ENCODE measurements at places on chromosomes 4 and X.

DNA sequence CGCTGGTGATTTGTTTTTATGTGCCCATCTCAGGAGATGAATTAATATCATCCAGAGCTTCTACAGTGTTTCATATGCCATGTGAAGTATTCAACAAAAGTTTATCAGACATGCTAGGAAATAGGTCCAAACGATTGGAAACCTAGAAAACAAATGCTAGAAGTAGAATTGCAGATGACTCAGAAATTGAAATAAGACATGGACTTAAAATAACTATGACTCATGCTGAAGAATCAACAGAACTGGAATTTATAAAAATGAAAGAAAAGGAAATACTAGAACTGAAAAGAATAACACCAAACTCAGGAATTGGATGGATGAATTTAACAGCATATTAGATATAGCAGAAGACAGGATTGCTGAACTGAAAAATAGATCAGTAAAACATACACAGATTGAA, 172.7 kb upstream of the GIMD1 start:
- DNase-seq: no peak

DNA sequence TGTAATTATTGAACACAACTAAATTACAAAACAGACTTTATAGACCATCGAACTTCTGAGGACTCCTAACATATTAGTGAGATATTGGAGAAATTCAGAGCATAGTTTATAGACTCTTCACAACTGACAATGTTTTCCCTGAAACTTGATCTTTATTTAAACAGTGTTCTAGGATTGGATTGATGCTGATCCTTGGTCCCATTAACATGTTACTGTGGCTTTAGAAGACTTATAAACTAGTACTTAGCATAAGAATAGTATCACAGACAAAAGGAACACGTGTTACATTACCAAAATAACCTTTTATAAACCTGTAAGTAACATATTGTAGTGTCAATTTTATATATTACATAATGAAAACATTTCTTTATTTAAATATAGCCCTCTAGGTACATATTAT, 689.6 kb downstream of the CCSER1 start:
- DNase-seq: no peak

GRCh38 chr4:65580551-65580950, 89.7 kb downstream of the EPHA5 start:
- no peak for DNase-seq

GRCh38 chr4:103634236-103634635, 85.5 kb downstream of the TACR3 start:
- DNase-seq: no peak

- no peak for DNase-seq
Observed at GRCh38 chrX:70398899-70399298, 24.2 kb upstream of the GDPD2 start.

DNA sequence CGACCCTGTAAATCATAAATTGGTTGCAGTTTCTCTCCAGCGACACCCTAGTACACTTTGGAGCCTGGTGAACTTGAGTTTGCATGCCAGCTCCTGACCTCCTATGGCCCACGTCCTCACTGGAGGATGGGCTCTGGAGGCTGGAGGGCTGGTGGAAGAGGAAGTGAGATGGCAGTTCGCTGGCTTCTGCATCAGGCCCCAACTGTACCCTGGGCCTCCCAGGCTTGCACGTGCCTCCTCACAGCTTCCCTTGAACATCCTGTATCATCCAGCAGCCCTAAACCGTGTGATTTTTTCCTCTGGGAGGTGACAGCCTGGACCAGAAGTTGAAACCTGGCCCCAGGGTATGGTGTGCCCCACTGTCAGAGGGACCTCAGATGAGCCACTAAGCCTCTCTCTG, 78.5 kb downstream of the HTRA3 start:
- DNase-seq: no peak

DNA sequence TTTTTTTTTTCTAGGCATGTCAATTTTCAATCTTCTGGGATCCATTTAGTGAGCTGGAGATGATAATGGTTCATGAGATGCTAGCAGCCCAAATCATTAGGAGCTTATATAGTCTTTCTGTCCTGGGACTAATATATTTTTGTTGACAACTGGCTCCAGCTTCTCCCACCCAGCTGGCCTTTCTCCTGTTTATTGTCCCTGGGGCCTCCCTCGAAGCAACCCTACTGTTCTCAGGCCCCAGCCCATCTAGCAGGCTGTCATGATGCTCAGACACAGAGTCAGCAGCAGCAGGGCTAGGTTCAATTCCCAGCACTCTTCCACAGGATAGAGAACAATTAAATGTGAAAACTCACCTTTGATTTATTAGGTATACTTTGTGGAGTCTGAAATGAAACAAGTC, 127.6 kb upstream of the MID1 start:
- DNase-seq: no peak

GRCh38 chrX:55488006-55488592, 1.5 kb downstream of the USP51 start:
- DNase-seq: no peak

- DNase-seq: no peak
Observed at GRCh38 chr4:113684534-113685091, 76.9 kb downstream of the CAMK2D start.

- no peak for DNase-seq
Observed at GRCh38 chr4:86965019-86965976, 30.5 kb downstream of the AFF1 start.

GRCh38 chr4:128294464-128294863, 6.9 kb upstream of the PGRMC2 start:
- no peak for DNase-seq

- DNase-seq: no peak
Observed at GRCh38 chr4:12979797-12980196, 504.3 kb downstream of the RAB28 start.

DNA sequence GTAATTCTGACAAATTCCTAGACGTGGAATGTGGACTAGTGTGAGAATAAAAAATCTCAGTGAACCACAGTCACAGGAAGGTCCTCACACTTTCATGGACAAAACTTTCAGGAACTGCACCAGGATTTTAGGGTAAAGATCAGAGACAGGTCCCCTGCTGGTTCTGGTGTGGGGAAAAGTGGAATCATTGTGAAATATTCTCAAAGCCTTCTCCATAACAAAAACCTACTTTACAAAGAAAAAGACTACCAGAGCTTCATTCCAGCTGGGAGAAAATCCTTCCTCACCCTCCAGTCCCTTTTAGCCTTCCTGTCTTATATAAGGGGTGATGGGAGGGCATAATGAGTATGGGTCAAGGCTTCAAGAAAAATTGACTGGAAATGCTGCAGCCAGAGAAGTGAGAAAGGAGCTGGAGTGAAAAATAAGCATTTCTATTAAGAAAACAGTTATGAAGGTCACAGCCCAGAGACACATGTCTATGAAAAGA, 325.8 kb downstream of the ARAP2 start:
- DNase-seq: no peak

- DNase-seq: peak; percentile 69
Observed at GRCh38 chr4:140153718-140154571, at the start of gene MAML3. TSS of gene MAML3 (minus strand) at chr4:140154184. CDS start at chr4:140153327, 857 bp downstream.

GRCh38 chr4:99679204-99679603, 21.6 kb upstream of the C4orf54 start:
- no peak for DNase-seq

DNA sequence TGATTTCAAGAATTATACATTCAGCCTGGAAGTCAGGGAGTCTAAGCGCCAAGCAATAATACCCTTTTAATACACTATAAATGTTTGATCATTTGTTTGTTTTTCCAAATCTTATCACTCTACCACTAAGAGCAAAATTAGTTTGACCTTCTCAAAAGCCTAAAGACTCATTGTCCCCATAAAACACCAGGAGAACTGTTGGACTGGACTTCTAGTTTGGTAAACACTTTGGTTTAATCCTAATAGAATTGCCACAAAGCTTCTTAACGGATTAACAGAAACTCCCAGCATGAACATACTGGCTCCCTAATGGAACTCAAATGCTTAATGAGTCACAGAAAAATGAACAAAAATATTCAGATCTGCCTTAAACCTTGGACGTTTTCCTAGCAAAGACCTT, 34.9 kb downstream of the SYTL5 start:
- DNase-seq: no peak

DNA sequence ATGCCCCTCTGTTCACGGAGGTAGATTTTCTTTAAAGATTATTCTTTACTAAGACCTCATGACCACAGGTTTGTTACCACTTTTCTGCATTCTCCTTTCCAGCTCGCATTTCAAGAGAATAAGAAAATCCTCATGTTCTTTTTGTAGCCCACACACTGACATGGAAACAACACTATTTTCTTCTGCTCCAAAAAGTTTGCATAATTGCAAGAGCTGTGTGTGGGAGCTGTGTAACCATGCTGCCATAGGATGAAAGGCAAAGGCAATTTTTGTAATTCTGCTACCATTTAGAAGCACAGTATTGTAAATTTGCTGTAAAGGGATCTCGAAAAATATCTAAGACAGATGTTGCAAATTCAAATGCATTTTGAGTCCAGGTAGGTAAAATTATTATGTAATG, 302.4 kb upstream of the EMCN start:
- no peak for DNase-seq

All from stimulated activated CD4-positive, alpha-beta T cell treated with anti-CD3 and anti-CD28 coated beads, TNF-alpha, amount 100 ng/mL, for 1 hour (primary cell).